ENCODE measurements at places on chromosomes 4 and X.

DNA sequence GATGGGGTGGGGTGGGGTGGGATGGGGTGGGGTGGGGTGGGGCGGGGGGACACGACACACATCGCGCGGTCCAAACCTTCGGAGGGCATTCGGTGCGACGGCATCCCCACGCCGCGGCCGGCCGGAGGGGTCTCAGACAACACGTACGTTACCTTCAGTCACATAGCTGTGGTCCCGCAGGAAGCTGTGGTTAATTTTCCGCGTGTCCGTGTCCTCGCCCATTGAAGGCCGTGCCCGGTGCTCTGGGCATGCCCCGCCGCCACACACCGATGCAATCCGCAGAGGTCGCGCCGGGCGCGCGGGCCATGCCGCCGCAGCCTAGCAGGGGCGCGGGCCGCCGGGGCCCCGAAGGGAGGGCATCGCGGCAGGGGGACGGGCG, 417 bp downstream of the PPP2R2C start:
- DNase-seq = no peak

GRCh38 chr4:10013722-10014121, 7.6 kb downstream of the SLC2A9 start:
- DNase-seq = peak; percentile 21

DNA sequence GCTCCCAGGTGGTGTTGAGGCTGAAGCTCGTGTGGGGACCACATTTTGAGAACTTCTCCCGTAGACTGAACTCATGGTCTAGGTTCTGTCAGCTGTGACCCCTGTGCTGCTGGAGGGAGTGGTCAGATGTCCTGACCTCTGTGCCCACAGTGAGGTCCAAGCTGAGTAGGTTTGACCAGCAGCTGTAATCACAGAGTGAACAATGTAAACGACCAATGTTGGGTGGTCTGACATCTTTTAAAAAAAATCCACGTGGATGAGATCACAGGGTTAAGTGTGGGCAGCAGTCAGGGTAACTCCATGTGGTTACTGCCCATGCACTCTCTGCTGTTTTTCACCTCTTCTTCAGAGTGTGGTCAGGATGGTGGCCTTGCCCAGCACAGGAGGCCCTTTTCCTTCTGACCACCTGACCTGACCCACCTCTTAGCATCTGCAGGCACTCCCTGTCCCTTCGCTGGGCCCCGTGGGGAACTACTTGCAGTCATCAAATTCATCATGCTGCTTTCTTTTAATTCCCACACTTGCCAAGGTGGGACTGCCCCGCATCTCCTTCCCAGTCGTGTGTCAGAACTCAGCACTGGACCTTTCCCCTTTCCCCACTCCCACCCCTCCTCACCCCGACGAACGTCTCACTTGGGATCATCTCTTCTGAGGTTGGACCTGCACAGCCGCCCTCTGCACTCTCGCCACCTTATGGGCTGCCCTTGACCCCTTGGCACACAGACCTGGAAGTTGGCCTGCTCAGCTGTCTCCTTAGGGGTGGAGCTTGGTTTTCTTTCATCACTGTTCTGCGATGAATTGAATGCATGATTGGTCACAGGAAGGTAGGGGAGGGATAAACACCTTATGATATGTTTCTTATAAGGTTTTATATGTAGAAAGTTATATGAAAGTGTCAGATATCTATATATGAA, 120.1 kb downstream of the PTTG2 start:
- no peak for DNase-seq

GRCh38 chrX:6053141-6053540, 175.5 kb downstream of the NLGN4X start:
- no peak for DNase-seq

GRCh38 chr4:159017323-159018026, 85.4 kb upstream of the RAPGEF2 start:
- DNase-seq = no peak

GRCh38 chr4:26887143-26887542, 26.5 kb downstream of the STIM2 start:
- no peak for DNase-seq

- no peak for DNase-seq
Observed at GRCh38 chrX:56228914-56229313, 3.2 kb upstream of the KLF8 start.

DNA sequence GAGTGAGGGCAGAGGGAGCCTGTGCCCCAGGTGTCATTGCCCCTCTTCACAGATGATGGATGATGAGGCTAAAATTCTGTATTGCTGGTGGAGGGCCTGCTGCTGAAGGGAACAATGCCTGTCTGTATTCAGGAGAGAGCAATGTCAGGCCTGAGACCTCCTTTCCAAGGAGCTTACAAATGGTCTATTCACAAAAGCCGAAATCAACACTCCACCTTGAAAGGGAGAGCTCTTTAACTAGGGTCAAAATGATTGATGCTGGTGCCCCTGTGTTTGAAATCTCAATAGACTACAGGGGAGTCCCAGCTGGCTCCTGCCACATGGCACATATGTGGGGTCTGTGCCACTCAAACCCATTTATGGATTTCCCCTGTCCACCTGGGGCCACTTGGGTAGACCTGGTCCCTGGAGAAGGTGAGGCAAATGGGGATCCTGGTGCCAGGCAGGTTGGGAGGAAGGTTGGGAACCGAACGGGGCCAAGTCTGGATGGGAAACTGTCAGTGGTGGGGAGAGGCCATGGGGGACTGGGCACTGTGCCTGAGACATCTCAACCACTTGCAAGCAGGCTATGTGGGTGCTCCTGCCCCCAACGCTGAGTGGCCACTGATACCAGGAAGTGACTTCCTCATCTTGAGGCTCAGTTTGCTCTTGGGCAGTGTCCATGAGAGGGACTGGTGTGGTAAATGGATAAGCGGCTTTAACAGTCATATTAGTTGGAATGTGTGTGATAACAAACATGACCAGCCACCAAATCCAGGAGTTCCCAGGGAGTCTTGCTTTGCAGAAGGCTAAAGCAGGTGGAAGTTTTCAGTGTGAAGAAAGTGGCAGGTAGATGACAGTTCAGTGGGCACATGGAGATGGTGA, 223.8 kb upstream of the PSAPL1 start:
- DNase-seq = no peak

- DNase-seq = no peak
Observed at GRCh38 chrX:19899217-19899788, 11.9 kb upstream of the SH3KBP1 start.

DNA sequence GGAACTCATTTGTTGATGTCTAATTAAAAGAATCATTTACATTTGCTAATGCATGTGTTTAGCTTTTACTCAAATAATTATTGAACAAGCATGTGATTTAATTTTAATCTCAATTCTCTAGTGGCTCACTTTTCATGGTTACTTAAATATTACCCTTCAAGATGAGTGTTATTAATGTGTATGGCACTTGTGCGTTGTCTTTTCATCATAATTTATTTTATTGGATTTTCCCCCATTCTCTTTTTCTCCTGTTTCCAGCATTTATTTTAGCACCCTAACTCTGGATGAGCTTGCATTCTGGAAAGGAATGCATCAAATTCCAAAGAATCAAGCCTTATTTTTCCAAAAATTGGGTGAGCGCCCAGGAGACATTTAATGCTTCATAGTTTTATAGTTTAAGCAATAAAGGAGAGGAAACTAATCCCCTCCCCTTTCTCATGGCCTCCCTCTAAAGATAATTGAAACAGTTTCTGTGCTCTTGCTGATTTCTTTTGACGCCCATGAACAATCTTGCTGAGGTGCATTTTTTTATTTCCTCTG, 191.1 kb upstream of the FAT4 start:
- no peak for DNase-seq

DNA sequence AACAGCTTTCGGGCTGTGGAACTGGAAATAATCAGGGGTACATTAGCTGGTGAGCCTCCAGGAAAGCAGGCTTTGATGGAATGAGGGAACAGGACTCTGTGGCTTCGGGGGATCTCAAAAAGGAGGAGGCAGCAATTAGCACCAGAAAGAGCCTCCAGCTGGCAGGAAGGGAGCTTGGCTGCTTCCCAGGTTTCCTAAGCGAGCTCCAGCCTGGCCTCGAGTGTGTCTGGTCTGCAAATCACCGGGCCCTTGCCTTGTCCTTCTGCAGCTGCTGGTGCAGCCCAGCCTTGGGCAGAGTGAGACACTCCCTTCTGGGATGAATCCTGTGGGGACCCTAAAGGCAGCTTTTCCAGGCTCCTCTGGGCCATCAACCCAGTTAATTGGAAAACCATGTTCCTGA, 10.7 kb upstream of the PDHA1 start:
- DNase-seq = no peak

GRCh38 chr4:103152381-103152780, 45.8 kb downstream of the CENPE start:
- no peak for DNase-seq

DNA sequence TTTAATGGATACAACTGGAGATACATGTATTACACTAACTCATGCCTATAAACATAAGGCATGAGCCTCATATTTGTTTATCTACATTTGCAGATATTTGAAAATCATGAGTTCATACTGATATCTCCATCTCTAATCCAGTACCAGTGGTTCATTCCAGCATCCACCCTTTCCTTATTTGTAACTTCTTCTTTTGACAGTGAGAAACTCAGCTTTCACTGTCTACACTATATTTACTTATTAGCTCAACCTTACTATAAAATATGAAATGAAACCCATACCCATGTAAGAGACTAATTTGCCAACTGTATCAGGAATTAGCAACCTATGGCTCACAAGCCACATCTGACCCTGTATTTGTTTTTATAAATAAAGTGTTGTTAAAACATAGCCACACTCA, 161.9 kb upstream of the GPRIN3 start:
- no peak for DNase-seq
